ENCODE measurements at places on chromosomes 11 and 22.

DNA sequence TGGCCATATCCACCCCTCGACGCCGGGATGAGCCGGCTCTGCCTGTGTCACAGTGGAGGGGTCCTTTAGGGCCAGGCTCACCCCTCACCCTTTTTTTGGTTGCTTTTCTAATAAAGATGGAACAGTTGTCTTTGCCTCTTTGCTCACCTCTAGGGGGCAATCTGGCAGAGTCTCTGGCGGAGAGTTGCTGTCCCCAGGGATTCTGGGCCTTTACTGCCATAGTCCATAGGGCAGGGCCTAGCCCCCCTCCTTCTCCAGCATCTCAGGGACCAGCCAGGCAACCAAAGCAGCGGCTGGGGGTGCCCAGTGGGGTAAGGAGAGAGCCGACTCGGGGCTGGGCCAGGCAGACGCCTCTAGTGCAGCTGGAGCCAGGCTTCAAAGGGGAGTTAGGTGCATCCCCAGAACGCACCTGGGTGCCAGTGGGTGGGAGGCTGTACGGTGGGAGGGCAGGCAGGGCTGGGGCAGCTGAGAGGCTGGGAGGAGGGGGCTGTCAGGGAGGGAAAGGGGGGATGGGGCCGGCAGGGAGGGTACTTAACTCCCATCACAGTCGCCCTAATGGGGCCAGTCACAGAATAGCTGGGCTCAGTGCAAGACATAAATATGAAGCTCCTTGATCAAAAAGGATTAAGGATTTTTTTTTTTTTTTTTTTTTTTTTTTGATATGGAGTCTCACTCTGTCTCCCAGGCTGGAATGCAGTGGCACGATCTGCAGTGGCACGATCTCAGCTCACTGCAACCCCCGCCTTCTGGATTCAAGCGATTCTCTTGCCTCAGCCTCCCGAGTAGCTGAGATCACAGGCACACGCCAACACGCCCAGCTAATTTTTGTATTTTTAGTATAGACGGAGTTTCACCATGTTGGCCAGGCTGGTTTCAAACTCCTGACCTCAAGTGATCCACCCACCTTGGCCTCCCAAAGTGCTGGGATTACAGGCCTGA lies 2.5 kb upstream of the SUSD2 start:
- no peak for DNase-seq

DNA sequence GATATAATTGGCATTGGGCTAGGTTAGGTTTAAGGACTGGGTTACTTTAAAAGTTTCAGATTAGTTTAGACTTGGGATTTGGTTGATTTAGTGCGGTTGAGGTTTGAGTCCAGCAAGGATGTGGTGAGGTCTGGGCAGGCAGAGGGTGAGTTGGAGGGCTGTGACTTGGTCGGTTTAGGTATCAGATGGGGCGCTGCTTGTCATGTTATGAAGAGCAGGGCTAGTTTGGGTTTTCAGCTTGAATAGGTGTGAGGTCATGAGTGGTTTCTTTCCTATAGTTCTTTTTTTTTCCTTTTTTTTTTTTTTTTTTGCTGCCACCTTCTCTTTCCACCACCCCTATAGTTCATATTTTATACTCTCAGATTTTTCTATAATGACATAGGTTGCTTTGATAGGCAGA lies 4.8 kb downstream of the CLCF1 start:
- no peak for DNase-seq

GRCh38 chr22:37427711-37428635 lies 694 bp upstream of the ELFN2 start:
- no peak for DNase-seq

- no peak for DNase-seq
These were observed 46.2 kb downstream of the C11orf71 start for GRCh38 chr11:114354076-114354475.
